H54 (cell line): ENCODE measurements at places on chromosomes 1 and 21.

DNA sequence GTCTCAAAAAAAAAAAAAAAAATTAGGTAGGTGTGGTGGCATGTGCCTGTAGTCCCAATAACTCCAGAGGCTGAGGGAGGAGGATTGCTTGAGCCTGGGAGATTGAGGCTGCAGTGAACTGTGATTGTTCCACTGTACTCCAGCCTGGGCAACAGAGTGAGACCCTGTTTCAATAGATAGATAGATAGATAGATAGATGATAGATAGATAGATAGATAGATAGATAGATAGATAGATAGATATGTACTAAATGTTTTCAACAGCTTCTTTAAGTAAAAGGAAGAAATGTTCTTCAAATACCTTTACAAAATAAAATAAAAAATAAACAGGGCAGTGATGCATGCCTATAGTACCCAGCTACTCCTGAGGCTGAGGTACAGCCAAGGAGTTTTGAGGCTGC, 9.8 kb downstream of the KIF1B start:
- no peak for DNase-seq

DNA sequence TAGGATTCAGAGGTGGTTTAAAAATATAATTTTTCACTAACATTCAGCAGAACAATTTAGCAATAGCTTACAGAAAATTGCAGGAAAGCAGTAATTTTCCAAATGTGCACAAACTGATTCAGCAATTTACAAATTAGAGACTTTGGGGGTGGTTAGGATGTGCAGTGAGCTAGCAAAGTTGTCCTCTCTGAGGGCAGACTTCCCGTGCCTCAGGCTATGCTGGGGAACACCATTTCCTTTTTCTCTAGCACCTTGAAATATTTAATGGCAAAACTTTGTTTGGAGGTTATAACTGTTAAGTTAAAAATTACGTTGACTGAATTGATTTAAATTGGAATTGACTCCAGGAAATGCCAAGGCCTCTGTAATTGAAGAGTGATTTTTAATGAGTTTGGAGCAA, 258.9 kb downstream of the PTBP2 start:
- no peak for DNase-seq

DNA sequence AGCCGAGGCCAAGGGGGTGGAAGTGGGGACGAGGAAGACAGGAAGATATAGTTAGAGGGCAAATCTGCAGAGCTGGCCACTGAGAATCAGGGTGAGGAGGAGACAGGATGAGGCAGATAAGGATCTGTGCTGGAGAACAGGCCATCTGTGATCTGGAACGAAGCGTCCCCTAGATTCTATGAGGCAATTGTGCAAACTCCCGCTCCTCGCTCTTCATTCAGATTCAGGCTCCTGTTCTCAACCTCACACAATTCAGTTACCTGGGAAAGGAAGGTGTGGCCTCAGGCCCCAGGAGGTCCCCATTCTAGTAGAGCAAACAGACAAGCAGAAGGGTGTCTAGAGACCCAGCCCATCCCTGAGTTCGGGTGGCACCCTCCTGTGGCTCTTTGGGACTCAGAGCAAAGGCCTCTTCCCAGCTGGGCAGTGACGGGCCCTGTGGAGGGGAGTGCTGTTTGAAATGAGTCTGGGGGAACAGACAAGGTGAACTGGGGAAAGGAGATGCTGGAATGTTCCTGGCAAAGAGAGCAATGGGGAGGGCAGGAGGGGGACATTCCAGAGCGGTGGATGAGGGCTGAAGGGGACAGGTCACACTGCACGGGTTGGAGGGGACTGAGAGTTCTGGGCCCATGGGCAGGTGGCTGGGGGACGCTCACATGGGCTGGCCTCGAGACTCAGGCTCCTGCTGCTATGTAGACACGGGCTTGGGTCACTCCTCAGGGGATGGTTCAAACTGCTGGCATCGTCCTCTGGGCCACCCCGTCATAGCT, 39.9 kb upstream of the AJAP1 start:
- no peak for DNase-seq

GRCh38 chr1:53992085-53992874, 25.7 kb downstream of the LDLRAD1 start:
- DNase-seq = no peak

GRCh38 chr1:223231581-223231980, 88.5 kb upstream of the TLR5 start:
- DNase-seq = no peak

DNA sequence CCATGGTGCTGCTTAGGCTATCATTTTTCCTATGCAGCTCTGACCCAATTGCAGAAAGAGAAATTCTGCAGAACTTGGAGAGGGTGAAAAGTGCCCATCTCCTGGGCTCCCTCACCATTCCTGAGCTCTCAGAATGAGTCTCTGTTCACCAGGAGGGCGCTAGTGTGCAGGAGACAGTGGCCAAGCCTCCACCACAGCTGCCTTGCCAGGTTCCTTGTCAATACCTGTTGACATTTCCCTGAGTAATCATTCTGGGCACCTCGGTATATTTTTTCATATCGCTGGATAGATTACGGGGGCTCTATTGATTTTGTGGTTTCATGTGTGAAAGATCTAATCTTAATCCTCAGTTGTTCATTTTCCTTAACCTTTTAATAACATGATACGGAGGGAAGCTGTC, 13.0 kb upstream of the C8B start:
- DNase-seq = no peak

DNA sequence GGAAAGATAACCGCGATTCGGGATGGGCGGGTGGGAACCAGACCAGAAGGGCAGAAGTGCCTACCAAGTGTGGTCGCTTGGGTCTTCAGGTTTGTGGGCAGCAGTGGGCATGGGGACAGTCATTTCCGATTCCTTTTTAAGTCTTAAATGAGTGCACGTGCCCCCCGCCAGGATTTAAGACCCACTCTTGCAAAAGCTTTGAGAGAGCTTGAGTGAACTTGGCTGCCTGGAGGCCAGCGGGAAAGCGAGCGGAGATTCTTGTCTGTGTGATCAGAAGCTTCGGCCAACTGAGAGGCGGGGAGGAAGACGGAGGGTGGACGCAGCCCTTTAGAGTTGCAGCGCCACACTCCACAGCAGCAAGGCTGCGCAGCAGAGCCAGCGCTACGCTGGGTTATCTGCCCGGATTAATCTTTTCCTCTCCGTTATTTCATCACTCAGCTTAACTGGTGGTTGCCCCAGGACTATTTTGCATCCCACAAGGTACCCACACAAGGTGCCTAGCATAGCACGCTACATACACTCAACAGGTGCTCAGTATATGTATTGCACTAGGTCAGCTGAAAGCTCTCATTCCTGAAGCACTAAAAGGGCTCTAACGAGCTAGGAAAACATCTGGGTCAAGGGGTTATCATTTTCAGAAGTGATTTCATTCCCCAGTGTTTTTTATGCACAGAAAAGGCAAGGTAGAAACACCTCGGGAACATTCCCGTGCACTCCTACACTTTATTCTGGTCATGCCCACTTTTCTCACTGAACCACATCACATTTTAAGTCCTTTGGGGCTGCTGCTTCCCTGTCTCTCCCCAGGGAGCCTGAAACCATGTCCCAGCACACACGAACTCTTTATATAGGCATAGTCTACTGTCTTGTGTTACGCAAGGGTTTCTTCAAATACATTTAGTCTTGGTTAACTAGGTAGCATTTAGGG, 1.5 kb upstream of the BATF3 start:
- no peak for DNase-seq

- DNase-seq = no peak
Observed at GRCh38 chr1:228747301-228747935, 12.1 kb downstream of the RHOU start.

- DNase-seq = no peak
Observed at GRCh38 chr1:5532811-5533210, 459.4 kb downstream of the NPHP4 start.

DNA sequence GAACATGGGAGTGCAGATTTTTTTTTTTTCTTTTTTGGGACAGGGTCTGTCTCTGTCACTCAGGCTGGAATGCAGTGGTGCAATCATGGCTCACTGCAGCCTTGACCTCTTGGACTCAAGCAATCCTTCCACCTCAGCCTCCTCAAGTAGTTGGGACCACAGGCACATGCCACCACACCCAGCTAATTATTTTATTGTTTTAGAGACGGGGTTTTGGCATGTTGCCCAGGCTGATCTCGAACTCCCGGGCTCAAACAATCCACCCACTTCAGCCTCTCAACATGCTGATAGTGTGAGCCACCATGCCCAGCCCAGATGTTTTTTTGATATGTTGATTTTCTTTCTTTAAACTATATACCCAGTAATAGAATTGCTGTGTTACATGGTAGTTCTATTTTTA, 57.7 kb downstream of the RGSL1 start:
- no peak for DNase-seq

DNA sequence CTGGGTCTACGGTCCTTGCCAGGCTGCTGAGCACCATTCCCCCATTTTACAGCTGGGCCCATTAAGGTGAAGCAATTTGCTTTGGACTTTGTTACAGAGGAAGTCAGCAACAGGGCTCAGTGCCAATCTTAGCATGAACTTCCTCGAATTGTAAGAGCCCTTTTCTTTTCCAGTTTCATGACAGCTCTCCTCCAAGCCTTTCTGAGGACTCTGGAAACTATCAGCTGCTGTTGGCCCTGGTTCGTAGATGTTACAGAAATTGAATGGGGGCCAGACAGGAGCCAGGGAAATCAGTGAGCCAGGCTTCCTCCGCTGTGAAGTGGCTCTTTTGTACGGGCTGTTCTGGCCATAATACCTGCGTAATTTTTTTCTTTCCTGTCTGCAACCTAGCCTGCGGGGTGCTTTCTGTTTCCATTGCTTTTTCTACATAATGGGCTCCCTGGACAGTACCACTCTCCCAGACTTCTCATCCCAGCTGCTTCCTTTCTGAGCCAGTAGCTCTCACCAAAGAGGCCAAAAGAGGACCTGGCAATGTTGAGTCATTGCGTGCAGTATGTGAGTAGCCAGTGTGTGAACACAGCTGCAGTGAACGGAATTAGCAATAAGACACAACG, 386.3 kb downstream of the DISC1 start:
- no peak for DNase-seq

DNA sequence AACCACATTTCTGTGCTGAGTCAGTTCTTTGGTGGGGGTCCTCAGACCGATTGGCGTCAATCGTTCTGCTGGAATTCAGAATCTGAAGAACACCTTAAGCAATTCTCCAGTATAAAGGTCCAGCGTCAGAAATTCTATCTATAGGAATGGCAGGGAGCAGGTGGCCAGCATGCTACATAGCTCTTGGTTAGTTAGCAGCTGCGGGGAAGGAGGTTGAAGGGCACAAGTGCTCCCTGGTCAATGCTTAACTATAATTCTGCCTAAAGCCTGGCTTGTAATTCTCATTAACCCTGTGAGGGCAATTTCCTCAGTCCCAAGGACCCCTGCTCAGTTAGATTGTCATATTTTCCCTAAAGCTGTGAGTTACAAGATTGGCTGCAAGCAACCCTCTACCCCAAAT, 54.3 kb upstream of the GALNT2 start:
- no peak for DNase-seq

GRCh38 chr1:43284065-43284464, 1.3 kb downstream of the C1orf210 start:
- DNase-seq = no peak

GRCh38 chr1:195606483-195606882, 1001.8 kb downstream of the KCNT2 start:
- no peak for DNase-seq

DNA sequence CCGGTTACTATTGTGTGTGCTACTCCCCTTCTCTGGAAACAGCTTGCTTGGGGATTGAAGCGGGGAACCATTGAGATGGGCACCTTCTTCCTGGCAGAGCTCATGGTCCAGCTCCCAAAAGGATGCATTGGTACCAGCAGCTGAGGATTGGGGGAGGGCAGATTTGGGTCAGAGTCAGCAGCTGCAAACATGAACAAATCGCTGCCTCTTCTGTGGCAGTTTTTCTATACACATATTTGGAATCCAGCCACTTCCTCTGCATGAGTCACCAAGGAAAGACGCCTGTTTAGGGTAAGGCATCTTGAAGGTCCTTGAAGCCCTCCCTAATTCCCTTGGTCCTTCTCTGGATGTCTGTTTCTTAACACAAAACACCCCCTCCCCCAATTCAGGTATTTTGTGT, 104.7 kb downstream of the DAB1 start:
- no peak for DNase-seq

- no peak for DNase-seq
Observed at GRCh38 chr1:226545836-226546596, 2.5 kb upstream of the STUM start.

DNA sequence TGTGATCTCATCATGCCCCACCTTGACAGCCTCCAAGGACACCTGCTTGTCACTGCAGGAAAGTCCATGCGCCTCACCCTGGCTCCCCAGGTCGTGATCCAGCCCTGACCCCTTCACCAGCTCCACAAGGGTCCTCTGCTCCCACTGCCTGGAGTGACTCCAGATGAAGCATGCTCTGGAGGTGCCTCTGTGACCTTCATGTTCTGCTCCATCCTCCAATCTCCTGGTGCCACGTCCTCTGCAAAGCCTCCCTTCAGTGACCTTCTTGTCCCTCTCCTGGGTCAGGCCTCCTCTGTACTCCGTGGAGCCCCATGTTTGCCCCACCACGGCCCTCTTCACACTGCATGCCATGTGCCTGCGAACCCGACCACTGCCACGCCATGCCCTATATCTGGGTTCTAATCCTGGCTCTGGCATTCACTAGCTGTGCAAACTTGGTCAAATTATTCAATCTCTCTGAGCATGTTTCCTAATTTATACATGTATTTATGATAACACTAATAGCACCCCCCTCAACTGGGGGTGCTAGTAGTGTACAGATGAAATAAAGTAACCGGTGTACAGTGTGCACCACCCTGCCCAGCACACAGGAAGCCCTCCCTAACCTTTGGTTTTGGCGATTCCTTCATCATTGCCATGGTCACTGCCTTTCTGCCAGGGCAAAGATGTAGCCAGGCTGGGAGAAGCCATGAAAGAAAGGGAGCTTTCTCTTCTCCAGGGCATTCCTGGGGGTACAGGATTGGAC, 77.4 kb downstream of the STUM start:
- DNase-seq = no peak

GRCh38 chr1:9615316-9616063, 26.8 kb downstream of the TMEM201 start:
- peak; percentile 54 for DNase-seq

GRCh38 chr1:119981496-119981895, 85.2 kb upstream of the ADAM30 start:
- DNase-seq = no peak

GRCh38 chr1:245298781-245299180, 144.0 kb downstream of the KIF26B start:
- no peak for DNase-seq

DNA sequence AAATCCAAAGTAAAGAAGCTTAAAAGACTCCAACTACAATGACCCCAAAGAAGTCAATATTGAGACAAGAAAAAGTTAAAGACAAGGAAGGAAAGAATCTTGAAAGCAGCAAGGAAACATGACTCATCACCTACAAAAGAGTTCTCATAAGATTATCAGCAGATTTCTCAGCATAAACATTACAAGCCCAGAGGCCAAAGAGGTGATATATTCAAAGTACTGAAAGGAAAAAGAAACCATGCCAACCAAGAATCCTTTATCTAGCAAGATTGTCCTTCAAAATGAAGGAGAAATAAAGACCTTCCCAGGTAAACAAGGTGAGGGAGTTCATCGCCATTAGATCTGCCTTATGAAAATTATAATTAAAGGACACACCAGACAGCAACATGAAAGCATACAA, 49.8 kb downstream of the CSMD2 start:
- DNase-seq = no peak

GRCh38 chr1:220770245-220770913, 16.3 kb upstream of the MTARC1 start:
- no peak for DNase-seq
